ENCODE measurements at places on chromosomes 5 and 9. TPM values are rescaled to one million over a fixed set of nuclear protein-coding genes. Genes with fewer than 3 reads are reported as not detected.

The BTNL3 gene
- not detected for total RNA-seq

The IGFBPL1 gene
- total RNA-seq = not detected

The CARD6 gene
- total RNA-seq = 12.1 TPM

The ABO gene
- not detected for total RNA-seq

The TMEM174 gene
- total RNA-seq = not detected

The MEIKIN gene
- total RNA-seq = not detected
